ENCODE measurements at places on chromosomes 2 and 18.

- no peak for DNase-seq
Observed at GRCh38 chr2:162840598-162841246, 2.2 kb upstream of the KCNH7 start.

DNA sequence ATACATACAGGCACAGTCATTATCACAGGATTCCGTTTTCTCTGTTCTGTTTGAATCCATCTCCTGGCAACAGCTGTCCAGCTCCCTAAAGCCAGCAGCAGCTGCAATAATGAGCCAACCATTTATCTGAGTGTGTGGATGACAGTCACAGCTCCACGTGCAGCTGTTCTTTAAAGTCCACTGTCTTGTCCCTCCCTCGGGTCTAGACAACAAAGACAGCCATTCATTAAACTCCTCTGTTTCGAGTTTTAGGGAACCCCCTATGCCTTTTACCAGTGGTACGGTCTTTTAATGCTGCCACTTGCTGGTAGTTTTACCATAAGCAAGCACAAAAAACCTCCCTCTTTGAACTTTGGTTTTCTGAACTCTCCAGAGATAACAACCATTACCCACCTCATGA lies 16.0 kb upstream of the MSGN1 start:
- DNase-seq = no peak

GRCh38 chr2:10905006-10905861 lies 6.5 kb upstream of the KCNF1 start:
- DNase-seq = no peak

DNA sequence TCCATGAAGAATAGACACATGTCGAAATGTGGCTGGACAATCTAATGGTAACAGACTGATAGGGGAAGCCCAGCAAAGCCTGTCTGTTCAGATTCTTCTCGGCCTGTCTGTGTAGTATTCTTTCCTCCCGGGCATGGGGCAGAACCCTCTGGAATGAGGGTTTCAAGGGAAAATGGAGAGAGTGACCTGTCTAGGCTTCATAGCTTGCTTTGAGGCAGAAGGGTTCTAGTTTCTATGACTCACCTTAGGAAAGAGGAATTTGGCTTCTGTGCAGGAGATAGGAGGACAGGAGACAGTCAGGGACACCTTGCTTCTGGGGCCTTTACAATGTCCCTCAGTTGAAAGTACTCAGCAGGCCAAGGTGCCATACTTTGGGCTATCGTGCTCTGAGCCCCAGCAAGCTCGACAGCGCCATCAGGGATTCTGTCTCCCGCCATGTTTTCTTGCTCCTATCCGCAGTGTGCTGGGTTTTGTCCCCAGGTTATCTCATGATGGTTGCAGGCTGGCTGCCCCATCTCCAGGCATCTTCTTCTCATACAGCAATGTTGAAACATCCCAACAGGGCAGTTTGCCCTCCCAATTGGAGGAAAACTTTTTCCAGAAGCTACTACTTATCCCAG lies 74.7 kb upstream of the TLK1 start:
- DNase-seq = no peak

DNA sequence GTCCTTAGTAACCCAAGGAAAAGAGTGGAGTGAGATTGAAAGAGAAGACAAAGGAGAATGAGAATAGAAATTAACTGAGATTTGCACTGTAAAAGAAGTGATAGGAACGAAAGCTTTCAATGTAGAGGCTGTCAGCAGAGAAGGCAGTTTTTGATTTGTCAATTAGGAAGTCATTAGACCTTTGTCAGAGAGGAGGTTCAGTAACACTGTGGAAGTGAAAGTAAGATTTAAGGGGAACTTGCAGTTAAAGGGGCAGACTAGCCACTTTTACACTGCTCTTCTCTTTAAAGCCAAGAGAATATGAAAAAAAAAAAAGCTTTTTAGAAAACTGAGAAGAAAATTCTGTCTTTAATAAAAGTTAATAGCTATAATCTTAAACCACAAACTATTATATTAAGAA lies 11.5 kb upstream of the KYNU start:
- no peak for DNase-seq

DNA sequence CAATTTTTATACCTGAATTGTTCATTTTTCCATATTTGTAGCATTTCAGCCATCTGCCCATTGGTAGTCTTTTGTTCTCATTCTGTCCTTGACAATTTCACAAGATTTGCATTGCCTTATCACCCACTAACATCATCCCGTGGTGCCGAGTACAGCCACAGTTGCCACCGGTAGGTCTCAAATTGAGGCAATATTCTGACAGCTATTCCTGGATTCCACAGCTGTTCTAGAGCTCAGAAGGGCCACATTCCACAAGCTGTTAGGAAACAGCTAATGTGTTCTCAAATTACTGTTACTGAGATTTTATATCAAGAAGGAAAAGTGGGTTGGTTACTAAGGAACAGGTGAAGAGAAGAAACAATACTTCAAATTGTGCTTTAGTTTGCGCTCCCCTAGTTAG lies 178.8 kb downstream of the RPRM start:
- DNase-seq = no peak

DNA sequence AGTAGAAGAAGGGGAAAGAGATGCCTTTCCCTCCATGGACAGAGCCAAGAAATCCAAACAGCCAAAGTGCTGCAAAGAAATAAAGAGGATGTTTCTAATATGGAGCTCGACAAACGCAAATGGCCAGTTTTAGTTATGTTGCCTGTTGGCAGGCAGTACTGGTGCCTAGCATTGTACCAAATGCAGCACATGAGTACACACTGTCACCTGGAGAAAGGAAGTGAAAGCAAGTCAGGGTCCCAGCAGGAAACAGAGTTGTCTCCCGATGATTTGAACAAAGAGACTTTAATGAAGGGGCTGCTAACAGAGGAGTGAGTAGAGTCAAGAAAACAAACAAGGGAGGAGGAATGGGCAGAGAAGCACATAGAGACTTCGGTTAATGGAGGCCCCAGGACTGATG lies 623.0 kb downstream of the BCL11A start:
- no peak for DNase-seq
